ENCODE measurements at places on chromosomes 1 and 21.

DNA sequence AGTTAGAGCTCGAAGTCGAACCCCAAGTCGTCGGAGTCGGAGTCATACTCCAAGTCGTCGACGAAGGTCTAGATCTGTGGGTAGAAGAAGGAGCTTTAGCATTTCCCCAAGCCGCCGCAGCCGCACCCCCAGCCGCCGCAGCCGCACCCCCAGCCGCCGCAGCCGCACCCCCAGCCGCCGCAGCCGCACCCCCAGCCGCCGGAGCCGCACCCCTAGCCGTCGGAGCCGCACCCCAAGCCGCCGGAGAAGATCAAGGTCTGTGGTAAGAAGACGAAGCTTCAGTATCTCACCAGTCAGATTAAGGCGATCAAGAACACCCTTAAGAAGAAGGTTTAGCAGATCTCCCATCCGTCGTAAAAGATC, 12.1 kb downstream of the SON start:
- DNase-seq: no peak

- no peak for DNase-seq
Observed at GRCh38 chr1:47934243-47934805, 62.9 kb downstream of the TRABD2B start.

DNA sequence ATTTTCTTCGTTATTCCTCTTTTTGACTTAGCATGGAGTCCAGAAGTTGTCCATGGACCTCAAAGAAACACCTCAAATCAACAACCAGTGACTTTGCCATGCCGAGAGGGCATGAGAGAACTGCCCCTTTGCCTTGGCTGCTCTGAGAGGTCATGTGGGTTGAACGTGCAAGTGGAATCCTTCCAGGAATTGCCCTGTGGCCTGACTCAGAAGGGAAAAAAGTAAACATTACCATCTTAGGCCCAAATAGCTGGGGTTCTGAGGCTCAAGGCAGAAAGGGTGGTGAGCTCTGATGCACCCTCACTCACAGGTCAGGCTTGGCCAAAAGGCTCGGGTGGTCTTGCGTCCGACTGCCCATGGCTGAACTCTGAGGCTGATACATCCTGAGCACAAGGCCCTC, 15.1 kb downstream of the STUM start:
- no peak for DNase-seq

DNA sequence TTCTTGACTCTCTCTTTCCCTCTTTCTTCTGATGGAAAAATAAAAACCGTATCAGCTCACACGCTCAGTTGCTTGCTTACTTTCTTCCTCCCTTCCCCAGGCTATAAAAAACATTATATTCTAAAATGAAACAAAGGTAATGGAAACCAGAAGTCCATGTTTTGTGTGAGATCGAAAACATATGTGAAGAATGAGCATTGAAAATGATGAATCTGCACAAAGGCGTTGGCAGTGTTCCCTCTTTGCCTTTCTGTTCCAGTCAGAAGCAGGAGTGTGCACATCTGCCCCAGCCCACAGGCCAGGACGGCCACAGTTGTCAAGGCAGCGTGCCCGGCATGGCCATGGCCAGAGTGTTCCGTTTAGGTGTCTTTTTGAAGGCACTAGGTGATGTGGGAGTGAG, 185.3 kb upstream of the USP24 start:
- DNase-seq: no peak

DNA sequence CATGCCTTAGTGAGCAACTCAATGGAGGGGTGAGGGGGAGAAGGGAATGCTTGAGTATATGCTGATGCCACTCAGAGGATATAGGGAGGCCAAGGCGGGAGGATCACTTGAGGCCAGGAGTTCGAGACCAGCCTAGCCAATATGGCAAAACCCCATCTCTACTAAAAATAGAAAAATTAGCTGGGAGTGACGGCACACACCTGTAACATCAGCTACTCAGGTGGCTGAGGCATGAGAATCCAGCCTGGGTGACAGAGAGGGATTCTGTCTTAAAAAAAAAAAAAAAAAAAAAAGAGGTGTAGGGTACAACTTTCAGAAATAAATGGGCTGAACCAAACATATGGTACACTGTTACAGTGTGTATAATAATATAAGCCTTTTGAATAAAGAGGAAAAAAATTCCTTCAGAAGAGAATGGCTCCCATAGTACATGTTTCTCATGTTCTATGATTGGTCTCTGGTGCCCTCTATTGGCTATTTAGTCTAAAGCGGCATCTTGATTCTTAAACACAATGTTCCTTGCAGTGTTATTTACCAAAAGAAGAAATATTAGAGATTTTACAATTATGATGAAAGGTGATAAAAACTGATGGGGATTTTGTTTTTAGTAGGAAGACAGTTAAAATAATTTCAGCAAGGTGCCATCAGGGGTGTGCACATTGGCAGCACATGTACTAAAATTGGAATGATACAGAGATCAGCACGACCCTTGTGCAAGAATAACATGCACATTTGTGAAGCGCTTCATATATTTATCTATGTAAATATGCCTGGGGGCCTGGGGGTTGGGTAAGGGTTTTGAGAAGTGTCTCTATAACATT, 109.8 kb downstream of the PATJ start:
- no peak for DNase-seq

- DNase-seq: no peak
Observed at GRCh38 chr1:68615312-68615711, 118.4 kb upstream of the DEPDC1 start.

DNA sequence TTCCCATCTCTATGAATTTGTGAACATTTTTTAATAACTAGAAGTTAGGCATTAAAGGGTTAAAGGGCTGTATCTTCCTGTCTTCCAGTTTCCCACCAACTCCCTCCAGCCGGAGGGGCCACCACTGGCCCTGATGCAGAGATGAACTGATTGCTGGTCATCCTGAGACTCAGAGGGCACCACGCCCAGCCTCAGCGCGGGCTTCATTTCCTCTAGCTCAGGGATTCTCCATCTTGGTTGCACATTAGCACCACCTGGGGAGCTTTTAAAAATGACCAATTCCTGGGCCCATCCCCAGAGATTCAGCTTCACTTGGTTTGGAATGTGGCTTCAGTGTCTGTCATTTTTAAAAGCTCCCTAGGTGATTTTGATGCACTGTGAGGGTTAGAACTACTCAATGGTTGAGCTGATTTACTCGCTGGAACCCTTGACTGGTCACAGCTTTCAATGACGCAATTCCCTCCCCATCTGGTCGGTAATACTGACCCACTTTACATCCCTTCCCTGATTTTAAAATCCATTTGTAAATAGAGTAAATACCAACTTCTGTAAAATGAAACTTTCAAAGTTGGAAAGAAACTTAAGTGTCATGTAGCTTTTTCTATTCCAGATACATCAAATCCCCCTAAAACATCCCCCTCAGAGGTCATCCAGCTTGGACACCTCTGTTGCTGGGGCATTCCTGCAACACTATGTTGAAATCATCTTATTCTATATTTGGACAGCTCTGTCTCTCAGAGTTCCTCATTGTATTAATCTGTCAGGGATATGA, 5.1 kb downstream of the NAV1 start:
- no peak for DNase-seq

DNA sequence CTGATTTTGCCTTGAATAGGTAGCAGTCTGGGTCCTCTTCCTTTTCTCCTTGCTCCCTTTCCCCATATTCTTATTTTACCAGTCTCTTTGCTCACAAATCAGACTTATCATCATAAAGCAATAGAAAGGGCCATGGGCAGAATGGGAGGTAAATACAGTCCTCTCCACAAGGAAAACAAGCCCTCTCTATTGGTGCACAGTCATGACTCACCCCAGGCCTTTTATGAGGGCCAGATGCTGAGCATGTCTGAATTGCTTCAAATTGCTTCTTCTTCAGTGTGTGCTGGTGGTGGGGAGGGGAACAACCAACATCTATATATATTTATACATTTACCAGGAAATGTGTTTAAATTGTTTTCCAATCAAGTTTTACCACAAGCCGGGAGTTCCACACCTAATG, 75.2 kb downstream of the GFI1 start:
- DNase-seq: no peak

- no peak for DNase-seq
Observed at GRCh38 chr1:213345621-213346020, 294.6 kb downstream of the RPS6KC1 start.

DNA sequence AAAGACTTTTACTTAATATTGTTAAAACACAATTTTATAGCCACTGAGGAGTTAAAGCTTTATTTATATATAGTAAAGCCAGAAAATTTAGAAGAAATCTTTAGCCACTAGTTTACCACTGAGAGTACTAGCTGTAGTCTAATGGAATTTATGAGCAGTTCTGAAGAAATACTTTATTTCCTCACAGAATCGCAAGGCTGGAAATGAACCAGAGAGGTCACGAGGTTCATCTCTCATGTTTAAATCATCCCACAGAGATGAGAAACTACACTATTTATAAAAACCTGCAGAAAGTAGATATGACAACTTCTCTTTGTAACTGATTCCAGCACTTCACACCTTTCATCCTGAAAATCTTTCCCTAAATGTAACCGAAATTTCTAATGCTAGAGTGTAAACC, 26.0 kb downstream of the ADGRL4 start:
- no peak for DNase-seq

GRCh38 chr1:10042746-10043145, 10.0 kb downstream of the UBE4B start:
- no peak for DNase-seq

DNA sequence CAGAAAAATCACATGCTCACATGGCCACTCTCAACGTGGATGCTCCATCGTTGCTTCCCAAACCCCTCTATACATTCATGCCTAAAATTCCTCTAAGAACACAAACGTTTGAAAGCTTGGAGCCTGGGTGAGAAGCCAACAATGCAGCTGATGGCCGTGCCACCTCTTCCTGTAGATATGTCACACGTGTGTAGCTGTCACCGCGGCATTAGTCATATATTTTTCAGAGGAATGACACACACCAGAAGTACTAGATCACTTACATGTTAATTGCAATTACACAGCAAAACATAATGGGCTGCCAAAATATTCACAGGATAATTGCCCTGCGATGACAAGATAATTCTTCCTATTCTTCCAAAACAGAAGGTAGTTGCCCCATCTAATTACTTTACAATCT, 112.7 kb upstream of the BACE2 start:
- DNase-seq: no peak

GRCh38 chr21:36461918-36462486, 17.9 kb downstream of the CLDN14 start:
- DNase-seq: no peak

GRCh38 chr1:37177230-37177864, 143.0 kb upstream of the GRIK3 start:
- no peak for DNase-seq

GRCh38 chr1:159341736-159342135, 39.6 kb downstream of the FCER1A start:
- DNase-seq: no peak

DNA sequence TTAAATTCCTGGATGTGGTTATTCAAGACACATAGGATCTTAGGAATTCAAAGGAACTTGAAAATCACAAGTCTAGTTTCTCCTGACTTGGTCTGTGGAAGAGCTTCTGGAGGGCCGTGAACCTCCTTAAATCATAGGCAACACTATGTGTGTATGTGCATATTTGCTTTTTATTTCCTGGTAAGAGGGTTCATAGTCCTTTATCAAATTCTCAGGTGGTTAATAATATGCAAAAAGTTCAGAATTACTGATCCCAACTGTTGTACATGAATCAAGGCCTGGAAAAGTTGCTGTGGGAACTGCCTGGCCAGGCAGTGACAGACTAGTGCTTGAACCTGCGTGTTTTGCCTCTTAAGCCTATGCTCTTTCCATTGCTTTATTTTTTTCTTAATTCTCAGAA, 12.9 kb downstream of the MTR start:
- no peak for DNase-seq

- no peak for DNase-seq
Observed at GRCh38 chr1:175673371-175674150, 69.8 kb downstream of the TNR start.

- no peak for DNase-seq
Observed at GRCh38 chr1:167544447-167545093, 9.0 kb downstream of the CREG1 start.

GRCh38 chr1:248361121-248361715, at the start of gene OR2T4:
OR2T4 (plus strand) TSS chr1:248361665; CDS start chr1:248361665, 0 bp downstream.
- DNase-seq: no peak

DNA sequence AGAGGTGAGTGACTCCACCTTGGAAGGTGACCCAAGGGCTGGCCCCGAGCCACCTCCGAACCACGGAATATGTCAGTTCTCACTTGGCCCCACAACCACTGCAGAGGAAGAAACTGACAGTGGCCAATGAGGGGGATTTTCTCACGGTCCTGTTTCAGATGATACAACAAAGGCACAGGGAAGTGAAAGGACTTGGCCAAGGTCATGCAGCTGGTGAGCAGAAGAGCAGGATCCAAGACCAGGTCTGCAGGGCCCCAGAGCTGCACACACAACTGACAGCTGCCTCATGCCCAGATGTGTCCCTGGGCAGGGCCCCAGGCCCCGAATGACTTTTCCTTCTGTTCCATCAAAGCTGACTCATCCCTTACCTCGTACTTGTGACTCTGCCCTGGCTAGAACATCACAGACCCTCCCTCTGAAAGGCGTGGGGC, 25.8 kb upstream of the EVA1B start:
- DNase-seq: no peak

- DNase-seq: no peak
Observed at GRCh38 chr1:30887485-30888315, 20.9 kb downstream of the SDC3 start.

DNA sequence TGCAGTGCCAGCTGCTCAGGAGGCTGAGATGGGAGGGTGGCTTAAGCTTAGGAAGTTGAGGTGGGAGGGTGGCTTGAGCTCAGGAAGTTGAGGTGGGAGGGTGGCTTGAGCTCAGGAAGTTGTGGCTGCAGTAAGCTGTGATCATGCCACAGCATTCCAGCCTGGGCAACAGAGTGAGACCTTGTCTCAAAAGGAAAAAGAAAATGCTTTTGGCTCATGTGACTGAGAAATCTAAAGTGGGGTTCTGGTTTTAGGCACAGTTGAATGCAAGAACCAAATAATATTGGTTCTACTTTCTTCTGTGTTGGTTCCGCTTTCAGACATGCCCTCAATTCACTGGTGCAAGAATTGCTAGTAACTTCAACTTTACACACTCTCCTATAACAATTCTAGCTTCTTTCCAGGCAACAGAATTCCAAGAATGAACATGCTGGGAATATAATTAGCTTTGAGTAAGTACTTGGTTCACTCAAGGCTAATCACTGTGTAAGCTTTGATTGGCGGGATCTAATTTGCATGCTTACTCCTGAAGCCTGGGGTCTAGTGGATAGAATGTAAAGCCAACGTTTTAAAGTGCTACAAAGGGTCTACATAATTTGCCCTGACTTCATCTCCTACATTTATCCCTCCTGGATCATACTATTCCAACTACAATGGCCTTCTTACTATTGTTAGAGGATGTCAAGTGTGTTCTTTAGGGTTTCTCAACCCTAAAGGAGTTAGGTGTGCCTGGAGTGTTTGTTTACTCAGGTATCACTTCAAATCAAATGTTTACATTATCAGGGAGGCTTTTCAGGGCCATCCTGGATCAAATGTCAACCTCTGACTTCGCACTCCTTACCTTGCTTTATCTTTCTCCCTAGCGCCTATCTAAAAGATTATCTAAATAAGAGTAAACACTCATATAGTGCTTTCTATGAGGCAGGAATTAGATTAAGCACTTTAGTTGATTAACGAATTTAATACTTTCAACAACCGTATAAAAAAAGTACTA, 115.1 kb downstream of the SLC16A1 start:
- no peak for DNase-seq

All from stimulated activated CD4-positive, alpha-beta T cell treated with anti-CD3 and anti-CD28 coated beads, Interleukin-12 subunit alpha, Interleukin-12 subunit beta, amount 100 ng/mL, for 24 hours (primary cell).